ENCODE measurements at places on chromosomes 3 and 15.

GRCh38 chr3:107979538-107979937 lies 111.3 kb downstream of the CD47 start:
- DNase-seq, result no peak

GRCh38 chr3:180416111-180416594 lies 185.8 kb upstream of the TTC14 start:
- no peak for DNase-seq

DNA sequence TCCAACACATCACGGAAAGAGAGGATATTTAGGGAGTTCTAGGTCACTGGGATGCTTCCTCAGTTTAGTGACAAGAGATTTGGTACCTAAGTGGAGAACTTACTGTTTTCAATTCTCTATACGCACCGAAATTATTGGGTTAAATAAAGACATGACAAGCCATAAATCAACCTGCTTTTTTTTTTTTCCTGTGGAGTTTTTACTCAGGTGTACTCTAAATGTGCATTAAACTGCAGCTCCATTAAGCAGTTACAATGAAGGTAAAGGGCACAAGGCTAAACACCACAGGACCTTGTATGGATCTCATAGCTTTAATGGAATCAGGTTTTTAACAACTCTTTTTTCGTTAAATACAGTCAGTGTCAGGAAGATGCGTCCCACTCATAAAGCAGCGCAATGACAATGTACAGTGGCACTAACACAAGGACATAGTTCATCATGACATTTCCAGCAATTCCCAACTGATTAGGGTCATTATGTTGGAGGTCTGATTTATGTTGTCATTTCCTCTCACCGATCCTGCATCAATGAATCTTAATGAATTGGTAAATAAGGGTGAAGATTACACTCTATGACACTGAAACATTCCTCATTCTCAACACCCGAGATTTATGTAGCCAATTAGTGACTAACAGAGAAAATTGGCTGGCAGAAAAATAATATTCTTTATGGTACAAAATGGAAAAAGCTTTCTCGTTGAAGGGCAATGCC lies 355.2 kb downstream of the FOXP1 start:
- DNase-seq, result no peak

DNA sequence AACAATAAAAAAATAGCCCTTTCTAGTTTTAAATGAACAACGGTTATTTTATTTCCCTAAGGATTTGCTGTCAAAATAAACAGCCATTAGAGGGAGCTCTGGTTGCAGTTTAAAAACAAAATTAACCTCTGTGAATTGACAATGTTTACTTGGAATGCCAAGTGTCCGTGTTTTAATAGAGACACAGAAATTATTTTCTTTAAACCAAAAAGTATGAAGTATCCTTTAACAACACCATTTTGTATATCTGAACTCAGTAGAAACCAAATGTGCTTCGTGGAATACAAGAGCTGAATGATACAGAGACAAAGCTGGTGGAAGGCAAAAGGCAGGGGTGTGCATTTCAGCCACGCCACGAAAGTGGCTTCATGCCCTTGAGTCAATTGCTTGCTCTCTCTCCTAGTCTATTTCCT lies 74.4 kb downstream of the MOBP start:
- no peak for DNase-seq

DNA sequence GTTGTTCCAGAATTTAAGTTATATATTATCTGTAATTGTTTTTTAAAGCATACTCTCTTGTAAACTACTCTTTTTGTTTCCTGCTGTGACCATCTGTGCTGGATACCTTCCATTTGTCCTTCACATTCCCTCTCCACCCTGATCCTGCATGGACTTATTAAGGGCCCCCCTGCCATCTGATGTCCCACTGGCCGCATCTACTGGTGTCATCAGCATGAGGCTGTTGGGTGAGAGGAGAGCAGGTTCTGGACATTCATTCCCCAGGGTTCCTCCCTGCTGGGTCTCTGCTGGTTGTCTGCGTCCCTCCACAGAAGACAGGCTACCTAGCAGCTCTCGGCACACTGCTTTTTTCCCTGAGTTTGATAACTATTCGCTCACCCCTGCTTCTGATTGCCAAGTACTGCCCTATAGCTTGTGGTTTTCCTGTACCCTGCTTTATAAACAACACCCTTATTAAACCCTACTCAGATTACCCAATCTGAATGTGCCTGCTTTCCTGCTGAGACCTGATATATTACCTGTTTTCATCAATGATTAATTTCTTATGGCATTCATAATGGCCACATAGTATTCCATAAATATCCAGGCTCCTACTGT lies 7.7 kb downstream of the CMTM8 start:
- DNase-seq, result no peak

GRCh38 chr3:47541583-47542108 lies 28.1 kb upstream of the ELP6 start:
- no peak for DNase-seq

- DNase-seq, result no peak
These were observed 165.4 kb downstream of the SV2B start for GRCh38 chr15:91265416-91265940.

DNA sequence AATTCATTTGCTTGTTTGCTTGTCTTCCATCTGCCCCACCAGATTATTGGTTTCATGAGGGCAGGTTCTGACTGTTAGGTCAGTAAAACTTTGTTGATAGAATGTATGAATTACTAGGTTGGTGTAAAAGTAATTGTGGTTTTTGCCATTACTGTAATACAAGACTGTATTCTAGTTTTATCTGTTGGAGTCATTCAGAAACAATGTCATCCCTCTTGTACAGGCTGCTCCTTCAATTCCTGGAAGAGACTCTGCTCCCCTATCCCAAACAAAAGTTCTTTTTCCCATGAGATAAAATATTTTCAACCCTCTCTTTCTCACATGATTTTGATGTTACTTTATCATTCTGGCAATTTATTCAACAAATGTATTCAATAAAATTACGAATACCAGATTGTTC lies 115.0 kb downstream of the CHST2 start:
- DNase-seq, result no peak

DNA sequence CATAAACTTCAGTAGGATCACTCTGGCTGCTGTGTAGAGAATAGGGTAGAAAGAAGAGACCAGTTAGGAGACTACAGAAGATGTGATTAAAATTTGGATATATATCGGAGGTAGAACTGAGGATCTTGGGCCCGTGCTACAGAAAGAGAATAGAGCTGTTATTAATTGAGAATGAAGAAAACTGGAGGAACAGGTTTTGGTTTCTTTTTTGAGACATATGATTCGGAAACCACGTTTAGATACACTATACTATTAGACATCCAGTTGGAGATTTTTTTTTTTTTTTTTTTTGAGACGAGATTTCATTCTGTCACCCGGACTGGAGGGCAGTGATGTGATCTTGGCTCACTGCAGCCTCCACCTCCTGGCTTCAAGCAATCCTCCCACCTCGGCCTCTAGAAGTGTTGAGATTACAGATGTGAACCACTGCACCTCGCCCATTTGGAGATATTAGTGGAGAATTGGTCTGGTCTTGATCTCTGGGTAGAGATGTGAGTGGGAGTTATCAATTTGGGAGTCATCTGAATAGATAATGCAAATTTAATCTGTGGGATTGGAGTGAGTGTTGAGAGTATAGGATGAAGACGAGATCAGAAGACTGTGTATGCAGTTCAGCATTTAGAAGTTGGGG lies 50.9 kb downstream of the TCF12 start:
- no peak for DNase-seq

GRCh38 chr3:129502641-129503408 lies 25.6 kb upstream of the RHO start:
- no peak for DNase-seq

- no peak for DNase-seq
These were observed 136.7 kb upstream of the DAZL start for GRCh38 chr3:16741890-16742289.

- DNase-seq, result no peak
These were observed 67.6 kb downstream of the IGF1R start for GRCh38 chr15:98715890-98716443.

- DNase-seq, result no peak
These were observed 13.5 kb downstream of the TARS3 start for GRCh38 chr15:101710806-101711205.

DNA sequence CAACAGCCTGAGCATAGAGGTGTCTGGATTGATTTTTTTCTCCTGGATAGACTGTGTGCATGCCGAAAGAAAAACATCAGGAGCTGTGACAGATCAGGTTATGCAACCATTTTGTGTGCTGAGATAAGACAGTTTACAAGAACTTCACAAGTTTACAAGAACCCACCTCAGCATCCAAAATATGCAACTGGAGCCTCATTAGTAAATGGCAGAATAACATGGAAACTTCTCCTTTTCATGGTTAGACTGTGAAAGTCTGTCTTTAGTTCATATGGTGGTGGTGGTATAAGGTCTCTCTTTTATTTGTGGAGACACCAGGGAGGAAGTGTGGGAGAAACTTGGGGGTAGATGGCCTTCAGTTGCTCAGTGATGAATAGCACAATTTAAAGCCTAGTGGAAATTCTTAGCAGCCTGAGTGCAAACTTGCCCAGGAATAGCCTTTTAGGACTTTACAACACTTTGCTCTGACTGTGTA lies 3.7 kb upstream of the ZNF609 start:
- DNase-seq, result no peak

- no peak for DNase-seq
These were observed 172.3 kb upstream of the PRICKLE2 start for GRCh38 chr3:64397573-64397972.

DNA sequence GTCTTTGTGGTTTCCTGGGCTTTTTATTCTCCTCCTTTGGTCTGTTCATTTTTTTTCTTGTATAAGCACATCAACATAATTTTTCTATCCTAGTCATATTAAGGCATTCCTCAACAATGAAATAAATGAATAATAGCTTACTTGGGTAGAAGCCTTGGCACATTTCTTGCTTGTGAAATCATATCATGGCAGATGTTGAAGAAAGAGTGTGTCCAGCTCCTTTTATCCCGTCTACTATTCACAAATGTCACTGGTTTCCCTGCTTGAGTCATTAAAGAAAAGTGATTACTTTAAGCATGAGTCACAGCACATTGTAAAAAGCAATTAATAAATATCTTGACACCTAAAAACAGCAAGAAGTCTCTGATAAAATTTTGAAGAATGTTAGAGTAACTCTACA lies 42.1 kb downstream of the MINAR1 start:
- no peak for DNase-seq

DNA sequence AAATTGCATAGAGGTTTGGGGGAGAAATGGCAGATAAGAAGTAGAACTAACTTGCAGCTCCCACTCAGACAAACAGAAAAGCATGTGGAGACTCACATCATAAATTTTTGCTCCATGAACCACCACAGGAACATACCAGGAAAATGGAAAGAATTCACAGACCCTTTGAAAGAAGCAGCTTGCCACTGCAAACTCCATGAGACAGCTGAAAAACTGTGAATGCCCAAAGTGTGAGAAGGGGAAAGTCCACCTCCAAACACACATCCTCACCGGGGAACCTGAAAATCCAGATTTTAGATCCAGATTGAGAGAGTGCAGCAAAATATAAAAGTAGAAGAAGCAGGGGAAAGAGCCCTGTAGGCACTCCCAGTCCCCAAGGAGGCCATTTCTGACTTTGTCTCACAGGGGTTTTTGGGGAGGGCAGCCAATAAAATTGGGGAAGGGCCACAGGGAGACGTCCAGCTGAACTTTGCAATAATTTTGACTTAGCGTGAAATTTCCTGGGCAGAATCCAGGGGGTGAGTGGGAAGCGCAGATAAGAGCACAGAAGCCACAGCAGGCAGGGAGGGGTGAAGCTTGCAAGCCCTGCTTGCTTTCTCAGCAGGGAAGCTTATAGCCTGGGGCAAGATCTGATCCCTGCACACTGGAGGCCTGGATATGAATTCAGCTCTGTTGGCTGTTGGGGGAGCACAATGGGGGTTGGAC lies 183.4 kb upstream of the UBE2E2 start:
- DNase-seq, result no peak

- no peak for DNase-seq
These were observed 15.9 kb downstream of the LMCD1 start for GRCh38 chr3:8517487-8517886.

DNA sequence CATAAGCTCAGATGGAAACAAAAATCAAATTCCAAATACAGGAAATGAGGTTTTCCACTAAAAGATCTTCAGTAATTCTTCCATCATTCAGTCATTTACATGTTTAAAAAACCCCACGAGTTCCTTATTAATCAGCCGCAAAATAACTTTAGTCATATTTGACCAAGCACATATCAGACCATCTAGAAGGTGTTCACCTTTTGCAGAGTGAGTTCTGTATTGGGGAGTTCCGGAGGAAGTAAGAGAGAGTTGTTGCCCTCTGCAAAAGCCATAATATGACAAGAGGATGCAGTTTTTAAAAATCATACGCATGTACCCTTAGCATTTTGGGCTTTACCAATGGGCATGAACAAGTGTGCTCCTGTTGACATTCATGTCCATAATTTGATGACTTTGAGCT lies 61.6 kb downstream of the CCR1 start:
- no peak for DNase-seq

DNA sequence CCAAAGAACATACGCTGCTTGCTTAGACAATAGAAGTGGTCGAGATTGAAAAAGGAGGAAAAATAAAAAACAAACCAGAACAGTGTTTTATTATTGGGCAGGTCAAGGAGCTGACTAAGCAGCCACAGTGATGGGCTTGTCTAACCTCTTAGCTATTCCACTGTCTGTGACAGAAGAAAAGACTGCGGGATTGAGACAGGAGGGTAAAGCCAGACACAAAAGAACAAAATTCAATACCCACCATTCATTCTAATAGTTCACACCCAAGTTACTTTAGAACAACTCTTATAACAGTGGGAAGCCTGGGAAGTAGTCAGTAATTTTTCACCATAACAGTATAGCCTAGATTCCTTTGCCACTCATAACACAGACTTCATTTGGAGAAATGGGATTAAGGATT lies 435.4 kb downstream of the MFSD1 start:
- no peak for DNase-seq

- no peak for DNase-seq
These were observed 142.8 kb downstream of the CNTN6 start for GRCh38 chr3:1235526-1236120.

DNA sequence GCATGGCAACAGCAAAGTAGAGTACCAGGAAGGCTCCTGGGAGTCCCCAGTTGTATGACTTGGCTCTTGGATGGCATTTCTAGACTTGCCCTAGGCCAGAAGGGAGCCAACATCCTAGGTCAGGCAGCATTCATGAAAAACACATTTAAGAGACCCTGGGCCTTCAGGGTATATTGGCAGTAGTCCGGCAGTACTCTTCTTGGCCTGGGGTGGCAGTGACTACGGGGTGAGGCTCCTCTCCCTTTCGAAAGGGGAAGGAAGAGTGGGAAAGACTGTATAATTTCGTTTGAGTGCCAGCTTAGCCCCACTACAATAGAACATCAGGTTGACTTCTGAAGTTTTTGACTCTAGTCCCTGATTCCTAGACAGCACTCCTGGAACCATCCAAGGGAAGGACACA lies 136.4 kb downstream of the ZIC4 start:
- DNase-seq, result no peak

DNA sequence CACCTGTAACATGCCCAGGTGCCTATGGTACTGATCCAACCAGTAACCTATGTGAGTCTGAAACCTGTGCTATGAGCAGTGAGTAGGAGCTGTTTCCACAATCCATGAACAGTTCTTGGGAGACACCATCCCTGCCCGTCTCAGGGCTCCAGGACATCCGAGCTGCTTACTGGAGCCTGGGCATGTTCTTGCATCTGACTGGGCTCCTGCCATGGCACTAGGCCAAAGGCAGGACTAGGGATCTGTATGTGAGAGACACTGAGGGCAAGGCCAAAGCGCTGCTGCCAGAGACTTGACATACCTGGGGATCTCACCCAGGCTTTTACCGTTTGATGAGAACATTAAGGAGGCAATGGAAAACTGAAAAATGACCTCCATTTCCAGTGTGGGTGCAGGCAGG lies 59.8 kb downstream of the WDR76 start:
- DNase-seq, result no peak

GRCh38 chr3:84184937-84185336 lies 773.9 kb upstream of the CADM2 start:
- no peak for DNase-seq

- DNase-seq, result no peak
These were observed 57.1 kb upstream of the CMTM8 start for GRCh38 chr3:32181365-32181764.

Data from lower leg skin (tissue), 4 donors.